Activated T-helper 1 cell treated with Interleukin-2 at 50 U/mL for 16 hours (primary cell): ENCODE measurements at places on chromosomes 2 and 18.
A peak's percentile ranks its signal among the peaks of the same experiment; 100 is the strongest.

- DNase-seq: peak; percentile 37
Measured at GRCh38 chr2:204177977-204178522, 241.5 kb downstream of the ICOS start.

DNA sequence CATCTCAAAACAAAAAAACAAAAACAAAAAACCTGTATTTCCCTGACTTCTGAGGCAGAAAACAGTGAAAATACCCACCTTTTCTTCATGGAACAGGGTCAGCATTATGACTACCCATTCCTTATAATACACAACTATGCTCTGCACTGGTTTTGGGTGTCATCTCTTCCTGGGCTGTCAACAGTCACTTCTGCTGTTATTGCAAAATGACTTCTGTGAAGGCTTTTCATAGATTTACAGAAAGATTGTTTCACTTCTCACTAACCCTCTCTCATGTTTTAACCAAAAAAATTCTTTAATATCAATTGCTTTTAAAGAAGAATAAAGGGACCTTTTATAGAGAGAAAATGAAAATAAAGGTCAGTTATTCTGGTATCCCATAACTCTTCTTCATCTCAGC, 26.5 kb upstream of the PIK3C3 start:
- DNase-seq: no peak

GRCh38 chr2:158998551-158999248, 30.3 kb downstream of the TANC1 start:
- no peak for DNase-seq

- DNase-seq: no peak
Measured at GRCh38 chr2:223644136-223644535, 42.0 kb upstream of the SCG2 start.

GRCh38 chr2:70663411-70663810, 104.6 kb downstream of the ADD2 start:
- no peak for DNase-seq

- no peak for DNase-seq
Measured at GRCh38 chr2:109632158-109632789, 18.1 kb downstream of the SOWAHC start.

DNA sequence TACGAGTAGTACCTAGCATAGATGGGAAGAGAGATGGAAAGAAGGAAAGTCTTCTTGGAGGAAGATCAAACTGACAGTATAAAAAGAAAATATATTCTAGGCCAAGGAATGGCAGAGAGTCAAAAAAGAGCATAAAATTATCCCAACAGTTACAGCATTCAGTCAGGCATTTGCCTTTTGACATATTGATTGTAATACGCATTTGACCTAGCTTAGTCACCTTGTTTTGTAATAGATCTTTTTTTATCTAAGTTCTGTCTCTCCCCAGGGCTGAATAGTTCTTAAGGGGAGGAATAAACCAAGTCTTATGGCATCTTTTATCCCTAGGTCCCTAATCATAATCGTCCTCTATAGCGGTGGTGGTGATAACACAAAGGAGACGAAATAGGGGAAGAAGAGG, 657.3 kb upstream of the PIK3C3 start:
- no peak for DNase-seq

GRCh38 chr2:164642946-164643555, 21.8 kb upstream of the GRB14 start:
- no peak for DNase-seq

- DNase-seq: no peak
Measured at GRCh38 chr2:47022186-47022765, 106.7 kb upstream of the MCFD2 start.

- no peak for DNase-seq
Measured at GRCh38 chr2:3313781-3314375, 63.7 kb downstream of the EIPR1 start.

- no peak for DNase-seq
Measured at GRCh38 chr2:54456612-54457322, 640 bp downstream of the SPTBN1 start.

GRCh38 chr2:240235149-240235803, 94.8 kb upstream of the OTOS start:
- no peak for DNase-seq
